ENCODE measurements at places on chromosomes 12 and 14.

GRCh38 chr12:22377731-22378496 is 43.4 kb upstream of the ST8SIA1 start:
- DNase-seq, result peak; percentile 9

- peak; percentile 19 for DNase-seq
Measured at GRCh38 chr14:30330445-30330844, 228.5 kb upstream of the G2E3 start.

GRCh38 chr12:91381309-91381804 is 198.7 kb upstream of the DCN start:
- DNase-seq, result peak; percentile 90

GRCh38 chr12:34395056-34396005 is 373.0 kb downstream of the ALG10 start:
- no peak for DNase-seq

DNA sequence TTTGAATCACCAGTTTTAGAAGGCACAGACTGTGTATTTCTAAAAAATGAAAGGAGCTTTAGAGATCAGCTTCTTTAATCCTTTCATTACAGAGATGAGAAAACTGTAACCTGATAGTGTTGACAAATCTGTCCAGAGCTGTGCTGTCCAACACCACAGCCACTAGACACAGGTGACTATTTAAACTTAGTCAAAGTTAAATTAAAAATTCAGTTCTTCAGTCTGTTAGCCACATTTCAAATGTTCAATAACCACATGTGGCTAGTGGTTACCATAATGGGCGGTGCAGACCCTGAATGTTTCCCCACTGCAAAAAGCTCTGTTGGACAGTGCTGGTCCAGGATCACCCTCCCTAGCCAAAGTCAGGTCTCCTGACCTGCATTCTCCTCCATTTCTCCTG is 21.6 kb downstream of the DAD1 start:
- no peak for DNase-seq

GRCh38 chr12:111285200-111285599 is 83.7 kb downstream of the PHETA1 start:
- DNase-seq, result no peak

DNA sequence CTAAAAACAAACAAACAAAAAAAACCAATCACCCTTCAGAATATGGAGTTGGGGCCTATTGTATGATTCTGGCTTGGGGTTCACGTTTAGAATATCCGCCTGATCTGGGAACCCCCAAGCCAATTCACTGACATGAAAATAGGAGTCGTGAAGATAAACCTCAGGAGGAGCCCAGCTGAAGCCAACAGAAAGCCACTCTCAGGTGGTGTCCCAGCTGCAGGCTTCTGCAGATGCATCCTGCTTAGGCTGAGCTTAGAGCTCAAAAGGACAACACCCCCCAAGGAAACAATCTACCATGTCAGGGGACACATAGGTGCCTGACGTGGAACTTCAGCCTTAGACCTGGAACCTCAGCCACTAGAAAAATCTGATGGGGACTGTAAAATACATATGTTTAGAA is 51.9 kb downstream of the SYNE3 start:
- DNase-seq, result no peak

DNA sequence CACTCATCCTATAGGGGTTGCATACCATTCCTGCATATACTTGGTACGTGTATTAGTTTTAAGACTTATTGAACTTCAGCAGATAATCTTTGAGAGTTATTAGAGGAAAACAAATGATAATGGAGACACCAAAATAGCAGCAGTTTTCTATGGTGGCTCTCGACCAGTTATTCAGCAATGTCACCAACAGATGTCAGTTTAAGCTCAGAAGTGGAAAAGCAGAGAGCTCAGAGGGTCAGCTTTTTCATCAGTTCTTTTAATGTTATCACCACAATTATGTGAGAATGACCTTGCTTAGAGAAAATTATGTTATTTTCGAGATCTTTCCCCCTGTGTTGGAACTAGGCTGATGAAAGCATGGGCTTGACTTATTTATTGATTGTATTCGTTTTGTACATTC is 32.0 kb downstream of the PTPN11 start:
- DNase-seq, result no peak

- DNase-seq, result no peak
Measured at GRCh38 chr12:104746467-104747088, 211.5 kb downstream of the SLC41A2 start.

DNA sequence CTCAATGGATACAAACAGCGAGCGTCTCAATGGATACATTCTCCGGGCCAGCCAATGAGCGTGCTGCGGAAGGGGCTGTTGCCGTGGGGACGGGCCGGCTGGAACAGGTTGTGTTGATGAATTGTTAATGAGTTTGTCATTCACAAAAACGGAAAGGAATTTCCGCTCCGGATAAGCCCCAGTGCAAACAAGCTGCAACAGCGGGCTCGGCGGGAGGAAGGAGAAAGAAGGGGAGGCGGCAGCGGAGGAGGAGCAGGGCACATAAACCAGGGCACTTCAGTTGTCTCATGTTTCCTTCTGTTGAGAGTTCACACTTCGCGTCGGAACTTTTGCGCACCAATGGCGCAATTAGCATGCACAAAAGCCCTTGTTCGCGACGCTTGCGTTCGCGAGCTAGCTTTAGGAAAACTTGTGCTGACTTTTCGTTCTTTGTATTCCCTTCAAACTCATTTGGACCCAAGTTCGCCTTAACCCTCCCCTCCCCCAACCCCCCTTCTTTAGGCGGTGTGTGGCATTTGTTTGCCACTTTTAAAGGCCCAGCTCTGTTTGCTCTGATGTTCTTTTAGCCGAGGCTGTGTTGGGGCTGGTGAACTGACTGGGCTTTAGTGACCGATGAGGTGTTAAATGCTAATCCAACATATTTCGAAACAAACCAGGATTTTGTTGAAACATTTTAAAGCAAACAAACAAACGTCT is at the start of gene DUSP6:
DUSP6 (minus strand) TSS at position 10 of the 696 bp plus-strand sequence. CDS start 462 bp downstream, outside the sequence.
- DNase-seq, result peak; percentile 99

DNA sequence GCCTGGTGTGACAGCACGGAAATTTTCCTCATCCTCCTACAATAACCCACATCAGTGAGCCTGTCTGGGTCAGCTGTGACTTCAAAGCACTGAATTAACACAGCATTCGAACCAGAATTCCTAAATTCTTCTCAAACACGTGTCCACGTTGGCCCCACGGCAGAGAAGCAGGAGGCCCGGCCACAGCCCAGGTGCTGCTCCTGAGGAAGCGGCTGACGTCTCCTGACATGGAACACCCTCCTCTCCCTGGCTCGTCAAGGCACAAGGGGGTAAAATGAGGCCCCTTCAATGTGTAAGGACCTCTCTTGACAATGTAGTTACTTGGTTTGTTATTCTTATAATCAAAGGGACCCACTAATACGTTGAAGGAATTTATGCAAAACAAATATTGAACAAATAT is 156.3 kb upstream of the GSC start:
- DNase-seq, result no peak

DNA sequence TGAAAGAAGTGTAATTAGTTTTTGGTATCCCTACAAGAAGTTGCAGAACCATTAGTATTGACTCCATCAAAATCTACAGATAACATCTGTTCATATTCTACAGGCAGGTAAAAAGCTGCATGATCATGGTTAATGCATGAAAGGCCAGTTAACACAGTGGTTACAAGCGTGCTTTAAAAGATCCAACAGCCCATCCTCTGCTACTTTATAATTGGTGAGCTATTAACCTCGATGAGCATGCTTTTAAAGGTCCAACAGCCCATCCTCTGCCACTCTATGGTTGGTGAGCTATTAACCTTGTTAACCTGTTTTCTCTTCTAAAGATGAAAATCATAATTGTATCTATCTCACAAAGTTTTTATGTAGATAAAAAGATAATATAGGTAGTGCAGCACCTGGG is 289.3 kb downstream of the DUSP6 start:
- no peak for DNase-seq

DNA sequence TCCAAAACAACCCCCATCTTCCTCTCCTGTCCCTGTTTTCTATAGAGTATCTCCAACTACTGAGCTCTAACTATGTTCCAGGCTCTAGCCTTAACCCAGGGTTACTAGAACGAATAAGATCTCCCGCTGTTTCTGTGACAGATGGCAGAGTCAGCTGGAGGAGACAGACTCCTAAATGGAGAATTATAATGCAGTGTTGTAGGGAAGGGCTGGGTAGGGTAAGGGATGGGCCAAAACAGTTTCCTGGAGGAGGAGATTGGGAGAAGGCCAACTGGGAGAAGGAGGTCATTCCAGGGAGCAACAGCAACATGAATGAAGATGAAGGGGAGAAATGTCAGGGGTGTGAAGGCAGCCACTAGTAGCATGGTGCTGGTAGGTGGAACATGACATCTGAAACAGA is 73.4 kb upstream of the ANO4 start:
- no peak for DNase-seq

DNA sequence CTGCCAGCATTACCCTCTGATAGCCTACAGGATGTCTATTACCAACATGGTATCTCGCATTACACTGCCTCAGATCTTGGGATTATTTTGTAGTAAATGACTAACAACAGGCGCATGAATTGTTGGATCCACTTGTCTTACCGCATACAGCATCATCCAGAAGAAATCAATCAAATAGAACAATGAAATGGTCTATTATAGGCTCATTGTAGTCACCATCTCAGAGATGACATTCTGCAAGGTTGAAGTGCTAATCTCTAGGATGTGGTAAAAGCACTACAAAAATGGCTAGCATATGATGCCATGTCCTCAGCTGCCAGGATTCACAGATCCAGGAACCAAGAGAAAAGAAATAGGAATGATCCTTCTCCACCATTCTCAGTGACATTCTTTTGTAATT is 52.0 kb downstream of the WASHC3 start:
- DNase-seq, result no peak

- no peak for DNase-seq
Measured at GRCh38 chr14:97538749-97539410, 741.7 kb downstream of the VRK1 start.

GRCh38 chr12:131385313-131386166 is 325.4 kb upstream of the SFSWAP start:
- DNase-seq, result no peak

- peak; percentile 25 for DNase-seq
Measured at GRCh38 chr14:70809225-70810219, at the start of gene MAP3K9. Gene MAP3K9, minus strand, starts transcription at chr14:70809513. Its CDS starts 342 bp downstream, at chr14:70809171.

- peak; percentile 88 for DNase-seq
Measured at GRCh38 chr12:43291516-43291915, 260.5 kb downstream of the ADAMTS20 start.

DNA sequence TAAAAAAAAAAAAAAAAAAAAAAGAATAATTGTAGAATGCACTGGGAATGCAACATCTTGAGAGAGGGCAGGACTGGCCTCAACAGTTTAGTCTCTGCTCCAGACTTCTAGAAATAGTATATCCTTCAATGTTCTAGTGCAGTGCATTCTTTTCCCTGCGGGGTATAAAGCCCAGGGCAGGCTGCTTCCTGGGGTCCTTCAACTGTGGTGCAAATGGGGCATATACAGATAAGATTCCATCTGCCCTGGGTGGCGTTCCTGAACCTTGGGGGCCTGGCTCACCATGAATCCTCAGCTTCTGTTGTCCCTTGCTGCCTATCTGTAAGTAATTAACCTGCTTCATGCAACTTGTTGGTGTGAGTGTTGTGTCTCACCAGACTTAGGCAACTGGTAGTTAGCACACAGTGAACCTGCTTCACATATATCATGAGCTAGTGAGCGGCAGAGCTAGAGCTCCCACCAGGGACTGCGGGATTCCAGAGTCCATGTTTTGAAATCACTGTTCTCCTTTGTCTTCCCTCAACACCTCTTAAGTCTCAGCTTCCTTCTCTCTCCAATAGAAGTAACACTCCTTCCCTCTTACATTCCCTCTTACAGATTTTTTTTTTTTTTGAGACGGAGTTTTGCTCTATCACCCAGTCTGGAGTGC is 177.6 kb downstream of the SUDS3 start:
- no peak for DNase-seq

DNA sequence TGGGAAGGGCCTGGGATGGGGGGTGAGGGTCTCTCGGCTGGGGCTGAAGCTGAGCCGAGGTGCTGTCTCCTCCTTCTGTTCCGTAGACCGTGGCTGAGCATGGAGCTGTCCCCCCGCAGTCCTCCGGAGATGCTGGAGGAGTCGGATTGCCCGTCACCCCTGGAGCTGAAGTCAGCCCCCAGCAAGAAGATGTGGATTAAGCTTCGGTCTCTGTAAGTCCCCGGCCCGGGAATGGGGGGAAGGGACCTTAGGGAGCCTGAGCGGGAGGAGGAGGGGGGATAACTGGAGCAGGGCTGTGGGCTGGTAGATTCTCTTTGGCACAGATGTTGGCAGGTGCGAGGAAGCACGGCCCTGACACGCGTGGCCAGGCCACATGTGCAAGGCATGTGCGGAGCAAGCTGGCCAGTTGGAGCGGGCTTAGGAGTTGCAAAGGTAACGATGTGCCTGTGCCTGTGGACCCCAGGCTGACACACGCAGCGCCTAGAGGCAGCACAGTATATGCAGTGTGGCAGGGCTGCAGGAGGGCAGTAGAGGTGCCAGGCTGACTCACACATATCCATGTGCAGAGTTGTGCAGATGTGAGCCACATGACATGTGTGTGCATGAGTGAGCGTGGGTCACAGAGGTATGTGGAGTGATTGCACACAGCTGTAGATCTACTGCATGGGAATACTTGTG is 512 bp downstream of the PDE1B start:
- DNase-seq, result no peak

- no peak for DNase-seq
Measured at GRCh38 chr12:78746001-78746400, 118.6 kb upstream of the SYT1 start.
